ENCODE measurements at places on chromosomes 3 and 15.

DNA sequence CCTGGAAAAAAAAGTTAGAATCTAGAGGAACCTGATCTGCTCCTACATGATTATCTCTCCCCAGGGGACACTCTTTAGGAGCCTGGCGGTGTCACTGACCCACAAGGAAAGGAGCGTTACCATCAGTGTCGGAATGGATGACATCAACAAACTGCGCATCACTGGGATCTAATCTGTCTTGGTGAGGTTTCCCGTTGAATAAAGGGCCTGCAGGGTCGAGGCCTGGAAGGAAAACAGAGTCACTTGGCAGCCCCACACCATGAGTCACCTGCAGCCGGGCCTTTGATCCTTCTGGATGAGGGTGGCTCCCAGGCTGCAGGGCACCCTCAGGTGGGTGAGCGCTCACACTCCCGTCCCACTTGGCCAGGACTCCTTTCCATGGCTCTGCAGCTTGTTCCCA is 25.0 kb downstream of the LIPH start:
- no peak for DNase-seq

GRCh38 chr3:3907023-3907422 is 107.8 kb downstream of the LRRN1 start:
- no peak for DNase-seq

- DNase-seq: no peak
Observed at GRCh38 chr15:43943511-43943910, 116.7 kb downstream of the WDR76 start.

- DNase-seq: no peak
Observed at GRCh38 chr15:51181221-51181620, 86.5 kb upstream of the TNFAIP8L3 start.

- DNase-seq: no peak
Observed at GRCh38 chr3:144463911-144464310, 492.3 kb downstream of the DIPK2A start.

DNA sequence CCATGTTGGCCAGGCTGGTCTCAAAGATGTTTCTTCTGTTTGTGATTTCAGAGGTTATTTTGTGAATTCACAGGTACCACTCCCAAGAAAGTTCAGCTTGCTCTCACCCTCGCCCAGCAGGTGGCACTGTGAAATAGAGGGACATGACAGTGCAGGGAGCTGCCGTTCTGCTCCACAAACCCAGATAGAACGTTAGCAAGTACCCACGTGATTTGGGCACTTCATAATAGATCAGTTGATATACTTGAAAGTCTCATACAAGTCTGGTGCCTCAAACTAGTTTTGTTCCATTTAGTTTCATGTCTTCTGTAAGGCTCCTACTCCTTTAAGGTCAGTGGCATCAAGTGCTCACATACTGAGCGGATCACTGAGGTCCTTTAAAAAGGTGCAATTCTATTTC is 45.5 kb downstream of the FILIP1L start:
- peak; percentile 65 for DNase-seq

DNA sequence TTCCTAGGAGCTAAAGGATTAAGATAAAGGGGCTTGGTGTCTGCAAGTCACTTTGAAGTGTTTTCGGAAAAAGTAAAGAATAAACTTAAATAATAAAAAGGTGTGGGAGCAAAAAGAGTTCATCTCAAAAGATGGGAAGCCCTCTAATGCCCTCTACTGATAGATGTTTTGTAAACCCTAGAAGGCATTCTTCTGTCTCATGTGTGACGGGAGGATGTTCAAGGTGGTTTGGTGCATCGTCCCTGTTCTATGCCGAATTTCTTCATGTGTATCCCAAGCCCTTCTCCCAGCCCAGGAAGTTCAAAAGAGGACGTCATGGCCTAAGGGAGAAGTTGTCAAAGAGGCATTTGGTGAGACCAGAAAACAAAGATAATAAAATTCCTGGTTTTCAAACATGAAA is 37.2 kb downstream of the CCK start:
- DNase-seq: peak; percentile 62

GRCh38 chr3:20245781-20246180 is 59.8 kb upstream of the SGO1 start:
- no peak for DNase-seq

DNA sequence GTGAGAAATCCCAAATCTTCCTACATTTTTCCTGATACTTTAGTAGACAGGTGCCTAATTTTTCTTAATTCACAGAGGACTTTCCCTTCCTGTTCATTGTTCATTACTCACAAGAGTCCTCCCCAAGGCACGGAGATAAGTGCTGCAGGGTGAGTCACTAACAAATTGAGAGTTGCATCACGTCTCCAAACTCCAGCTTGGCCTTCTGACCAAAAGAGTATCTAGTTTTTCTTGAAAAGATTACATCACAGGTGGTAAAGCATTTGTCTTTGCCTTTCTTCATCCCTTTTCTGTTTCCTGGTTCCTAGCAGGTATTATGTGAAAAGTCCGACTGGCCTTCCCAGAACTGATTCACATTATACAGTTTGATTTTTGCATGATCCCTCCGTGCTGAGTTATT is 24.9 kb upstream of the RASGRP1 start:
- no peak for DNase-seq

- DNase-seq: no peak
Observed at GRCh38 chr3:132256989-132257388, 60.2 kb upstream of the ACP3 start.

DNA sequence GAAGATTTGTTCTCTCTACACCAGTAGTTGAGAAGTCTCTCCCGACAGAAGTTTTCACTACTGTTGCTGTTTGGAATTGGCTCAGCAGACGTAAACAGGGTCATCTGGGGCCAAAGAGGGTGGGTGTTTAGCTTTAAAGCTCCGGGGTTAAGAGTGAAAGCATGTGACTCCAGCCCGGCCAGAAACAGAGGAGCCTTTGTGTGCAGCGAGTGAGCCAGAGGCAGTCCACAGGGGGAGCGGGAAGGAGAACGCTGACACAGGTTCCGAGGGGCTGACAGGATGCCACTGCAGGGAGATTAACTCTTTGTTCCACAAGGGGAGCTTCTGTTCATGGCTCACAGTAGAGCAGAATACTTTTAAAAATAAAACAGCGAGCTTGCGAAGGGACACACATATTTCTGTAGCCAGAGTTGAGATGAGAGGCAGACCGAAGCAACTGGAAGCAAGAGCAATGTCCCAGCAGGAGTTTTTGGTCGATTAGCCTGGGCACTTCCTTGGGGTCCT is 26.9 kb downstream of the BMF start:
- DNase-seq: no peak

- no peak for DNase-seq
Observed at GRCh38 chr3:127254730-127255129, 33.1 kb downstream of the PRR20G start.

GRCh38 chr3:140760324-140761075 is 82.6 kb downstream of the TRIM42 start:
- no peak for DNase-seq

- DNase-seq: no peak
Observed at GRCh38 chr3:120160050-120160449, 65.8 kb upstream of the GSK3B start.

- DNase-seq: no peak
Observed at GRCh38 chr3:67067251-67067650, 69.1 kb downstream of the KBTBD8 start.

- DNase-seq: no peak
Observed at GRCh38 chr15:69834267-69834666, 263.4 kb downstream of the TLE3 start.

DNA sequence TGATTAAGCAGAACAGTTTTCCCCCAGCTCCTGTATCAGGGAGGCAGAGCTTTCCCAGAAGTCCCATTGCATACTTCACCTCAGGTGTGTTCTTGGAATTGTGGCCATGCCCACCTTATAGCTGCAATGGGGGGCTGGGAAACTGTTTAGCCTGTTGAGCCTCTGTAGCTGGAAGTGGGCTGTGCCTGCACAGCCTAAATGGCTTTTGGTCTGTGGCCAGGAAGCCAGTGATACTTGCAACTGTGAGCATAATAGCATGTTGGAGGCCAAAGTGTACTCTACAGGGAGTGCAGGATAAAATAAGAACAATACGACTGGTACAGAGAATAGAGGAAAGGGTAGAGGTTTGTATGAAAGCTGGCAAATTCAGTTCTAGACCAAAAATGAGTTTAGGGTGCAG is 248.5 kb downstream of the PTPRG start:
- no peak for DNase-seq

GRCh38 chr15:85329561-85330422 is 50.6 kb upstream of the AKAP13 start:
- DNase-seq: peak; percentile 68

DNA sequence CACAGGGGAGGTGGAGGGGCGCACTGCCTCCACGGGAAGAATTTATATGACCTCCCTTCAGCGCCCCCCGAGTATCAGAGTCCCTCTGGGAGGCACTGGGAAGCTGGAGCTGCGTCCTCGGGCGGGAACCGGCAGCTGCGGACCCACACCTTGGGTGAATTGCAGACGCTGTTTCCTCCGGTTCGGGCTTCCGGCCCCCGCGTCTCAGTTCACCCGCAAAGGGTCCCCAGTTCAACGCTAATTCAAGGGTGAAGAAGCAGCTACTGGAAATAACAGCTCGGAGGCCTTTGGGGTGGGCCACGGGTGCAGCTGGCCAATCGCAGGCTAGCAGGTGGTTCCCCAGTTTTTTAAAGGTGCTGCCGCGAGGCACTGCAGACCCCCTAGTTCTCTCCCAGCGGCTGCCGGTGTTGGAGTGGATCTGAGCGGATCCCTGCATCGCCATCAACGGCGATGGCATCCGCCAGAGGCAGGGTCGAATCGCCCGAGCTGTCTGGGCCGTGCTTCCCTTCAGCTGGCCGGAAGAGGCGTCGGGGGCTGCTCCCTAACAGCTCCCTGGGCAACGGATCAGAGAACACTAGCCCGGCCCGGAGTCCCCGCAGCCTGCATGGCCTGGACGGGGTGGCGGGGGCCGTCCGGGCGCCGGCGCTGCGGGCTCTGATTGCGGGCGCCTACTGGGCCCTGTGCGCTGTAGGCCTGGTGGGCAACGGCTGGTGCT is 19.4 kb upstream of the ADAMTS7 start:
- peak; percentile 67 for DNase-seq

GRCh38 chr3:53703630-53704362 is 142.4 kb downstream of the CHDH start:
- no peak for DNase-seq
